ENCODE measurements at places on chromosomes 3 and 15.

GRCh38 chr3:136390574-136390973 is 140.4 kb downstream of the PCCB start:
- H3K27me3 ChIP-seq, result no peaks in the 10 kb centered on the region
- no peak for DNase-seq
- no peak overlapping the region for H3K27ac ChIP-seq
- peaks cover 3% of the 10 kb centered on the region for H3K36me3 ChIP-seq
- no peak overlapping the region for H3K4me3 ChIP-seq

DNA sequence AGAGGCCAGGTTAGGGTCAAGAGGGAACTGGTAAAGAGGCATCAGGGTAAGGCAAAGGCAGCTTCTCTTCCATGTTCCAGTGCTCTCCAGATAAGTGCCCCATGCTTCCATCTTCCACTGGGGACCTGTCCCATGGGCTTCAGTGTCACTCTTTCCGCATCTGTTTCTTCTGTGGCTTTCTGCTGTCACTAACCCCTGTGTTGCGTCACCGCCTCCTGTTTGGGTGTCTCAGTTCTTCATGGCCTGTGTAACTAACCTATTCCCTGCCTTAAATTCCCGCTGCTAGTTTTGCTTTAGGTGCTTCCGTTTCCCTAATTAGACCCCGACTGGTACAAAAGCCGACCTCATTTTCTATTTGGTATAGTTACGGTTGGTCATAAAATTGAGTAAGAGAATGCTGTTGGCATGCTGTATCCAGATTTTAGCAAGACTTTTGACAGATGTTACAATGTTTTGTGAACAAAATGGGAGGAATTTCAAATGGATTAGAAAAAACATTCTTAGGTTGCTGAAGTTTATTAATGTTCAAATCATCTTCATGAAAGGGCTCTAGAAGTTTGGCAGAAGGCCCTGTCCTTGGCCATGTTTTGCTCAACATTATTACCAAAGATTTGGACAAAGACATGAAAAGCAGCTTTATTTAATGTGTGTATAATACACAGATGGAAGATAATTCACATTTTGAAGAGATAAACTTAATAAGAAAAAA is 245.3 kb downstream of the BBX start:
- peaks cover 17% of the 10 kb centered on the region for H3K36me3 ChIP-seq
- no peak overlapping the region for H3K4me3 ChIP-seq
- DNase-seq, result no peak

GRCh38 chr3:116093374-116093773 is 351.9 kb downstream of the LSAMP start:
- H3K27ac ChIP-seq, result no peak overlapping the region
- H3K36me3 ChIP-seq, result no peaks in the 10 kb centered on the region
- H3K4me1 ChIP-seq, result no peaks in the 10 kb centered on the region
- no peak for DNase-seq

GRCh38 chr3:149828390-149828789 is 15.4 kb downstream of the RNF13 start:
- peaks cover 4% of the 10 kb centered on the region for H3K4me1 ChIP-seq
- H3K27ac ChIP-seq, result no peak overlapping the region
- no peak overlapping the region for H3K4me3 ChIP-seq
- H3K36me3 ChIP-seq, result peaks cover 3% of the 10 kb centered on the region

- H3K36me3 ChIP-seq, result no peaks in the 10 kb centered on the region
- H3K27me3 ChIP-seq, result no peaks in the 10 kb centered on the region
- no peak for DNase-seq
- no peak overlapping the region for H3K27ac ChIP-seq
These were observed 16.3 kb upstream of the FBLN2 start for GRCh38 chr3:13532631-13533030.

GRCh38 chr15:39417366-39418134 is 163.3 kb upstream of the THBS1 start:
- H3K36me3 ChIP-seq, result no peaks in the 10 kb centered on the region
- H3K4me3 ChIP-seq, result no peak overlapping the region
- no peak for DNase-seq
- no peaks in the 10 kb centered on the region for H3K27me3 ChIP-seq
- no peaks in the 10 kb centered on the region for H3K4me1 ChIP-seq

GRCh38 chr3:139533781-139534454 is 5.6 kb downstream of the RBP1 start:
- H3K4me1 ChIP-seq, result no peaks in the 10 kb centered on the region
- no peak overlapping the region for H3K27ac ChIP-seq
- H3K36me3 ChIP-seq, result no peaks in the 10 kb centered on the region

DNA sequence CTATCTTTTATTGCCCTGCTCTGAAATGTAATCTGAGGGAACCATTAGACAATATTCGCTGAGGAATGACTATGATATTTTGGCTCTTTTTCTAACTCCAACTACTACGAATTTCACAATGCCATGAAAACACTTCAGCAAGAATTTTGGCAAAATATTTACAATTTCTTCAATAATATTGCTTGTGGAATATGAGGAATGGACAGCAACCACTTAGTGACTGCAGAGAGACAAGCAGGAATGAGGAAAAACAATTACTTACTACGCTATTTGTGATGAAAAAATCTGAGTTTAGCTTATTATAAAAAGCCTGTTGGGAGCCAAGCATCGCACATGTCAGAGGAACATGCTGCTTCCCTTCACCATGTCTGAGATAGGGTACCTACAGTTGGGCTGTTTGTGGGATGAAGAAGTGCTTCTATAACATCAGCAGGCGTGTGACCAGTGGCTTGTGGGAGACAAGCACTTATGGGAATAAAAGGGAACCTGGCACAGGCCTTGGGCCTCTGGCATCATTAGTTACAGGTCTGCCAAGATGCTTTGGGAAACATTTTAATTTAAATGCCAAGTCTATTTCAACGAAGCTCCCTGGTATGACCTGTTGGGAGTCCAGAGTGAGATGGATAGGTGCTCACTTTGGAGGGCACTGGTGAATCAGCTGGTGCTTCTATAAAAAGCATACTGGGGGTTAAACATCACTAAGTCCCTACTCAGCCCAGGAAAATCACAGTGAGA is 2.7 kb upstream of the PLCL2 start:
- no peak for DNase-seq
- no peaks in the 10 kb centered on the region for H3K36me3 ChIP-seq
- H3K4me3 ChIP-seq, result no peak overlapping the region

DNA sequence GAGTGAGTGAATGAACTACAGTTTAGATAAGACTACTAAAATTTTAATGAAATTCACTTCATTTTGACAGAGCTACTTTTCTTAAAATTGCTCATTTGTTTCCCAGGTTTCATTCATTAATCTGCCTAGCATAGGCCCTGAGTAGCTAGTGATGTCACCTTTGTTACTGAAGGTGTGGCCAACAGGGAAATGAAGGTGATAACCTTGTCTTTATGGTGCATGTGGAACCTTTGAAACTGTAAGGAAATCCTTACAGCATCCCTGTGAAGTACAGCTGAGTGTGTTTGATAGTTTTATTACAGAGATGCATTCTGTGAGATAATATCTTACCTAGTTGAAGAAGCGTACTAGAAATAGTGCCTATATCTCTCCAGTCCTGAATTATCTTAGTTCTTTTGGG is 112.9 kb downstream of the AKAP13 start:
- DNase-seq, result no peak
- no peaks in the 10 kb centered on the region for H3K27me3 ChIP-seq
- H3K4me3 ChIP-seq, result no peak overlapping the region
- H3K4me1 ChIP-seq, result peaks cover 40% of the 10 kb centered on the region

DNA sequence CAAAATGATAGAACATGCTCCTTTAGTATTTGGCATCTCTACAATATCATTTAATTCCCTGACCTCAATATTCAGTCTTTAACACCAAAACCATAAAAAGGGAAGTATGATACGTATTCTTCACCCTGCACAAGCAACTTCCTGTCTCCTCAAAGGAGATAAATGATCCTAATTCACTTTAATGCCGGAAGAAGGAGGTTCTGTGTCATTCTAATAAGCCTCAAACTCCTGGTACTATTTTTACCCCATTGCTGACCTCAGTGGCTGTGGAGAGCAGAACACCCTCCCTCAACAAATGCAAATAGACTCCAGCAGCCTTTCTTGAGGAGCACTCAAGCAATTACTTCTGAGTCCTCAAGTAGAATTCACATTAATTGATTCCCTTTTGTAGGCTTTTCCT is 173.3 kb downstream of the TMEM108 start:
- H3K27ac ChIP-seq, result no peak overlapping the region
- H3K36me3 ChIP-seq, result no peaks in the 10 kb centered on the region
- peak; percentile 54 for DNase-seq
- no peaks in the 10 kb centered on the region for H3K27me3 ChIP-seq
- H3K4me3 ChIP-seq, result no peak overlapping the region

DNA sequence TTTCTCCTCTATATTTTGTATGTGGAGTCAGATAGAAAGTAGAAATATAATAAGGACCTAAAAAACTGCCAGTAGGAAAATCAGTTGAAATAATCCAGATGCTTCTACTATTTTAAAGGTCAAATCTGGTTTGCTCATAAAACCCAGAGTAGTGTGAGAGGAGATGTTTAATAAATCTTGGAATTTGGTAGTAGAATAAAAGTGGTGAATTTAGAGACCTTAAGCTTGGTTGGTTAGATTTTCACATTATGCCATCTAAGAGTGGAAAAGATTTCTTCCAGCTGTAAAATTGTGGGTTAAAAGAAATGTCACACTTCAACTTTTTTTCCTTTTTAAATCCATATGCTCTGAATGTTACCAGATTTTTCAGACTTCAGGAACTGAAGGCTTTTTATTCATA is 266.4 kb upstream of the GOLIM4 start:
- no peak overlapping the region for H3K27ac ChIP-seq
- H3K4me3 ChIP-seq, result no peak overlapping the region
- no peaks in the 10 kb centered on the region for H3K27me3 ChIP-seq
- DNase-seq, result no peak
- H3K4me1 ChIP-seq, result no peaks in the 10 kb centered on the region
- no peaks in the 10 kb centered on the region for H3K36me3 ChIP-seq

DNA sequence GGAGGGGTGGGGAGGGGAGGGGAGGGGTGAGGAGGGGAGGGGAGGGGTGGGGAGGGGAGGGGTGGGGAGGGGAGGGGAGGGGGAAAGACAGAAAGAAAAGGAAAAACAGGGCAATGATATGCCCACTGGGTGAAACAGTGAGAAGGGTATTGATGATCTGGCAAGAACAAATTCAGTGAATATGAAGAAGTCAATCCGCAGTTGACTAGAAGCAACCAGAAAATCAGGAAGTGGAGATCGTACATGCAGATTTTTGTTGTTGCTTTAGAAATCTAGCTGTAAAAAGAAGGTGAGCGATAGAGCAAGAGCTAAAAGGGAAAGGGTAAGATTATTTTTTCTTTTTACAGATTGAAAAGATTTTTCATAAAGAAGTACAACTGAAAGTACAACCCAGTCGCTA is 47.6 kb upstream of the ARF4 start:
- no peak overlapping the region for H3K27ac ChIP-seq
- H3K27me3 ChIP-seq, result no peaks in the 10 kb centered on the region
- peaks cover 45% of the 10 kb centered on the region for H3K36me3 ChIP-seq
- no peak overlapping the region for H3K4me3 ChIP-seq

GRCh38 chr15:81271761-81272644 is 51.9 kb downstream of the STARD5 start:
- no peak for DNase-seq
- H3K27me3 ChIP-seq, result no peaks in the 10 kb centered on the region
- H3K4me3 ChIP-seq, result no peak overlapping the region
- H3K36me3 ChIP-seq, result no peaks in the 10 kb centered on the region

DNA sequence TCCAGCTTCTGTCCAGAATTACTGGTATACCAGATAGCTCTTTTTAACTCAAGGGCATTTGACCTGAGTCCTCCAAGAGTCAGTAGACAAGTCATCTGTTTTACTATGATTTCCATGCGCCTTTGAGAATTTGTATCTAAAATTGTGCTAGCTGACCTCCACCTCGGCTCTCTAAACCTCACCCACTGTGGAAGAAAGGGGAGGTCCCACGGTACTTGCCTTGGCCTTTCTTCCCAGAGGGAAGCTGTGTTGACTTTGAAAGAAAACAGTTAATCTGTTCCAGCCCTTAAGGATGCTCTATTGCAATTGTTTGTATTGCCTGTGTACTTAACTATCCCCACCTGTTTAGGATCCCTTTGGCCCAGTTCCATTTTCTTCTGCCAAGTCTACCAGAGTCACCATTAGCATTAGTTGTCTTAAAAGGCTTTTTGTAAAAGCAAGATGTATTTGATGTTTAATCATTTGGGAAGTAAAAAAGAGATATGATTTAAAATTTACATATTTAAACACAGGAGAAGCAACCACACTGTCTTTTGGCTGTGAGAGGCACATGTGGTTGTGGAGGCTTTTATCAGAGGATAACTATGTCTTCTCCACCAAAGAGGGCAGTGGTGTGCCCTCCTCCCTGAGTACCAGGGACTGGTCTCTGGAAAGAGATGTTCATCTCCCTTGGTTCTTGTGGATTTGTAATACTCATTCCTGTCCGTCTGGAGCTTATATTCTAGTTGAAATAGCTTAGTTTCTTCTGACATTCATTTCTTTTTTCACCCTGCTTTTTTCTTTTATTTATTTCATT is 88.8 kb downstream of the CRTC3 start:
- H3K4me3 ChIP-seq, result no peak overlapping the region
- peak overlapping the region; percentile 33 for H3K27ac ChIP-seq
- DNase-seq, result no peak
- peaks cover 49% of the 10 kb centered on the region for H3K36me3 ChIP-seq

- H3K4me1 ChIP-seq, result no peaks in the 10 kb centered on the region
- H3K4me3 ChIP-seq, result no peak overlapping the region
- H3K36me3 ChIP-seq, result no peaks in the 10 kb centered on the region
These were observed 422.4 kb upstream of the ATP11B start for GRCh38 chr3:182370949-182371348.

- H3K4me3 ChIP-seq, result no peak overlapping the region
- peak overlapping the region; percentile 80 for H3K27ac ChIP-seq
- peak; percentile 95 for DNase-seq
These were observed 94.4 kb downstream of the DNASE1L3 start for GRCh38 chr3:58116161-58116955.

GRCh38 chr3:40901298-40901697 is 298.0 kb upstream of the CTNNB1 start:
- H3K27ac ChIP-seq, result no peak overlapping the region
- H3K4me3 ChIP-seq, result no peak overlapping the region
- H3K36me3 ChIP-seq, result no peaks in the 10 kb centered on the region
- DNase-seq, result no peak
- no peaks in the 10 kb centered on the region for H3K4me1 ChIP-seq

- H3K27ac ChIP-seq, result no peak overlapping the region
- no peak for DNase-seq
- H3K4me1 ChIP-seq, result no peaks in the 10 kb centered on the region
- H3K4me3 ChIP-seq, result no peak overlapping the region
- H3K27me3 ChIP-seq, result no peaks in the 10 kb centered on the region
These were observed 354.2 kb upstream of the TBL1XR1 start for GRCh38 chr3:177551431-177551836.

GRCh38 chr3:197354568-197355001 is 56.2 kb upstream of the DLG1 start:
- H3K36me3 ChIP-seq, result no peaks in the 10 kb centered on the region
- no peaks in the 10 kb centered on the region for H3K27me3 ChIP-seq
- DNase-seq, result no peak

DNA sequence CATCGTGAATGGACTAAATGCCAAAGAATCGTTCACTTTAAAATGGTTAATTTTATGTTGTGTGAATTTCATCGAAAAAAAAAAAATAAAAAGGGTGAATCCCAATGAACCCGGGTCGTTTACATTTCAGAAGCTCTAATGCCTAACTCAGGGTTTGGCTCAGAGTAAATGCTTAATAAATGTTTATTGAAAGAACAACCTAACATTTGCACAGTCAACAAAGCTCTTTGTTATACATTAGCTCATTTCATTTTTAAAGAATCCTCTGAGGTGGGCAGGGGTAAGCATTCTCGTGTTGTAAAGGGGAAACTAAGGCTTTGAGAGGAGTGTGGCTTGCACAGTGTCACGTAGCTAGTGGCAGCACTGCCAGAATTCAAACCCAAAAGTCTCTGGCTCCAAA is 109.5 kb downstream of the RPLP1 start:
- H3K4me1 ChIP-seq, result no peaks in the 10 kb centered on the region
- no peaks in the 10 kb centered on the region for H3K36me3 ChIP-seq
- H3K4me3 ChIP-seq, result no peak overlapping the region
